GM23248 (cell line): ENCODE measurements at places on chromosomes 3 and 15. TPM values are rescaled to one million over a fixed set of nuclear protein-coding genes. Genes with fewer than 3 reads are reported as not detected.

The THSD4 gene
- 50.6 and 58.9 TPM in 2 replicates for total RNA-seq

The PAQR9 gene
- total RNA-seq, result not detected in 2 replicates

The ALPK3 gene
- total RNA-seq, result 0.13 and 5.0 TPM in 2 replicates

The HYKK gene
- 3.2 and 3.9 TPM in 2 replicates for total RNA-seq

The NAALADL2 gene
- 16.6 and 81.0 TPM in 2 replicates for total RNA-seq

The PLS1 gene
- 0.13 and 0.54 TPM in 2 replicates for total RNA-seq

The MESP2 gene
- not detected in 2 replicates for total RNA-seq

The GRAMD1C gene
- 3.2 and 19.9 TPM in 2 replicates for total RNA-seq

The FEZF2 gene
- total RNA-seq, result not detected in 2 replicates

The UBE2Q2 gene
- 55.4 and 63.6 TPM in 2 replicates for total RNA-seq

The EPHB1 gene
- total RNA-seq, result 0.43 and 1.6 TPM in 2 replicates

The NOX5 gene
- total RNA-seq, result 0.11 TPM in 1 of 2 replicates, not detected in the other

The C2CD4A gene
- total RNA-seq, result not detected in 2 replicates

The CDHR4 gene
- not detected in 2 replicates for total RNA-seq

The ZNF80 gene
- not detected in 2 replicates for total RNA-seq

The PAK6 gene
- not detected in 2 replicates for total RNA-seq
